ENCODE measurements at places on chromosomes 3 and 15. TPM values are rescaled to one million over a fixed set of nuclear protein-coding genes. Genes with fewer than 3 reads are reported as not detected.

Gene USP19
- 69.3 TPM for total RNA-seq

Gene ISG20
- 14.2 TPM for total RNA-seq

Gene ADGRG7
- total RNA-seq: 0.78 TPM

Gene CHRD
- total RNA-seq: 16.8 TPM

Gene IMPG2
- total RNA-seq: 0.31 TPM

Gene ACTR8
- total RNA-seq: 29.6 TPM

Gene ADAMTSL3
- total RNA-seq: 9.7 TPM

Gene PLSCR5
- total RNA-seq: not detected

Gene GPR149
- total RNA-seq: not detected

Gene CLDN1
- 64.2 TPM for total RNA-seq

Gene SV2B
- total RNA-seq: 2.3 TPM

Gene GATM
- 47.6 TPM for total RNA-seq

Gene P2RY1
- 9.2 TPM for total RNA-seq

Gene CAND2
- 13.7 TPM for total RNA-seq

Gene LRTM1
- total RNA-seq: not detected

Gene AMT
- total RNA-seq: 29.1 TPM

Gene CHL1
- total RNA-seq: 5.5 TPM

Gene IL17RB
- total RNA-seq: 0.65 TPM

Gene BCL6
- total RNA-seq: 90.7 TPM

Gene LRRC28
- 27.6 TPM for total RNA-seq

Gene FAM43A
- 5.2 TPM for total RNA-seq

Gene WDR93
- 0.68 TPM for total RNA-seq

Gene PPP1R14D
- not detected for total RNA-seq

Gene GABRB3
- total RNA-seq: 8.3 TPM

Gene RNU6-1
- not detected for total RNA-seq

Gene SLCO3A1
- 42.3 TPM for total RNA-seq

Gene FAN1
- total RNA-seq: 27.8 TPM

Gene GABRG3
- total RNA-seq: 1.6 TPM

Gene RBPMS2
- 16.9 TPM for total RNA-seq

Gene CDHR4
- total RNA-seq: 0.62 TPM

Gene PTX3
- total RNA-seq: 2.1 TPM

Gene AMIGO3
- not detected for total RNA-seq

Gene PPM1L
- 16.3 TPM for total RNA-seq

Gene ANKRD63
- total RNA-seq: not detected

Gene ARHGEF3
- total RNA-seq: 50.0 TPM

Gene KBTBD13
- total RNA-seq: 0.18 TPM

Gene GRAMD2A
- 3.1 TPM for total RNA-seq

Gene DNAH1
- total RNA-seq: 16.6 TPM

Gene CLDN18
- not detected for total RNA-seq

Gene TRIM42
- not detected for total RNA-seq

Gene GABRA5
- total RNA-seq: not detected

Gene ST3GAL6
- total RNA-seq: 7.8 TPM

Gene PATL2
- 4.0 TPM for total RNA-seq

Gene COL7A1
- total RNA-seq: 62.9 TPM

Gene ALG3
- total RNA-seq: 46.2 TPM

Gene GOLGA8J
- total RNA-seq: not detected

Gene TPRG1
- 6.2 TPM for total RNA-seq

Gene ASB14
- not detected for total RNA-seq

Gene ZNF106
- total RNA-seq: 58.9 TPM

Gene TMPRSS7
- total RNA-seq: 0.21 TPM

Gene CATSPER2
- total RNA-seq: 17.2 TPM

Measured in ureter (tissue), 1 donor.